ENCODE measurements at places on chromosomes 4 and X.

GRCh38 chr4:53012738-53013137 is 150.6 kb downstream of the RASL11B start:
- no peak for DNase-seq

GRCh38 chrX:136039968-136040367 is 54.7 kb downstream of the SLC9A6 start:
- no peak for DNase-seq

DNA sequence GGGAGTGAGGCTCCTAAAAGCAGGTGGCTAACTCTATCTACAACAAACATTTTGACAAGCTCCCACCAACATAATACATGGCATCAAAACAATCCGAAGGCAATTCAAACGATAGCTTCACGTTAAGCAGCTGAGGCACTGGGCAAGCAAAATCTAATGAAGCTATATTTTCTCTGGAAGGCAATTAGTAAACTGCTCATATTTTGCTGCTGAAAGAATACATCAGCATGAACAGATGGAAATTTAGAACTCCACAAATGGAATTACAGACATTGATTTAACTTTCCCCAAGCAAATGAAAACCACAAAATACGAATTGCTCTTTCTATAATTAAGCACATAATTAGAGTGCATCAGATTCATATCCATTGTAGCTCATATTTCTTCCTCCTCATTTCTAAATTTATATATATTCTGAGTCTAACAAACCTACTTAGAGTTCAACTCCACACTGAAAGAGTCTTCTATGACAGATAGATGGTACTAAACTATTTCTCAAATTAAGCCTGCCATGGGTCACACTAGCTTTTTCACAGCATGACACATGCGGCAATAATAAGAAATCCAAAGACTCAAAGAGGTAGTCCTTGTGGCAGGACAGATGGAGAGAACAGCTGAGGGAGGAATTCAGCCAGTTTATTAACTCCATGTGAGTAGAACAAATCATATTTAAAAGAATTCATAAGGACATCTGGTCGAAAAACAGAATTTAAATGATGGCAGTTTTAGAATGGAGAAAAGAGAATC is 305.4 kb downstream of the MAPK10 start:
- no peak for DNase-seq

DNA sequence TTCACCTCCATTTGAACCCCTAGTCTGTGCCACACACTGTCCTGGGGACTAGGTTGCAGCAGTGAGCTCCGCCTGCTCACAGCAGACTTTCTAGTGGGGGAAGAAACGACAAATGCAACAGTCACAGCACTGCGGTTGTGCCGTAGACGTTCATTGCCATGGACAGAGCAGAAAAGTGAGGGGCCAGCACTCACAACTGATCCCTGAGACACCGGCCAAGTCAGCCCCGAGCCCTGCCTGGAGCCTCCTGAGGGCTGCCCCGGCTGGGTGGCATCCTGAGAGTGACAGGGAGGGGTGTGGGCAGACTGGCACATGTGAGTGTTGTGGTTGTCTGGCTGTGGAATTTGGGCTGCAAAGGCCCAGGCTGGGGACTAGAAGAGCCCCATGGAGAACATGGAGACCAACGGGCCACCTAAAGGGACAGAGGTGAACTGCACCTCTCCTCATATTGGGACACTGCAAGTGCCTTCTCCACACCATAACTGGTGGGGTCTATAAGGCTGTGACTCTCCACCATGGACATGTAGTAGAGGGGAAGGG is 4.6 kb downstream of the DUSP9 start:
- DNase-seq, result no peak

DNA sequence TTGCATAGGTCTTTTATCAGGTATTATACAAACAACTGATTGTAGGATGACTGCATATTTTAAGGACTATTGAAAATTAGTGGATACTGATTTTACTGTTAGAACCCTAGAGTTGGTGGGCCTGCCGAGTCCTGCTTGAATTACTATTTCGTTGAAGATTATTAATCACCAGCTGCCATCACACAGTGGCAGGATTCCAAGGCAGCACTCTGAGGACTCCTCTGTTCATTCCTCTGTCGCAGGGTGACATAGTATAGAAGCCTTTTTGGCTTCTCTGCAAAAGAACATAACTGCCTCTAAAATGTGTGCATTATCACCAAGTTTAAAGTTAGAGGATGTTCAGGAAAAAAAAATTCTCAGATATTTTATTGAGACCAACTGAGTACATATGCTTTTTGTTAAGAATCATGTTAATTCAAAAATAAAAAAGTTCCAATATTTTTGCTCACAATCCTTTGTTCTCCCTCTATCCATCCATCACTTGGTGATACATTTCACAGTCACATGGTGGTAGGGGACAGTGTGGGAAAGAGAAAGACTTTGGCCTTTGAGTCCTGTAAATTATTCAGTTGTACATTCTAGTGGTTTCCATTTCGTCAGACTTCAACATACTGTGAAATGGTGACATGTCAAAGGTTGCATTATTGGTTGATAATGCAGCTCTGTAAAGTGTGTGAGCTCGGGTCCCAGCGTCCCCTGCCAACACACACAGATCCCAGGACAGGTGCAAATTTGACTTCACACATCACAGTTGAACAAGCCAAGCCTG is 332.5 kb downstream of the GRID2 start:
- DNase-seq, result no peak
